GM10248 (cell line): ENCODE measurements at places on chromosomes 1 and 21.

- no peak for DNase-seq
Observed at GRCh38 chr1:211485480-211485857, 6.5 kb downstream of the RD3 start.

DNA sequence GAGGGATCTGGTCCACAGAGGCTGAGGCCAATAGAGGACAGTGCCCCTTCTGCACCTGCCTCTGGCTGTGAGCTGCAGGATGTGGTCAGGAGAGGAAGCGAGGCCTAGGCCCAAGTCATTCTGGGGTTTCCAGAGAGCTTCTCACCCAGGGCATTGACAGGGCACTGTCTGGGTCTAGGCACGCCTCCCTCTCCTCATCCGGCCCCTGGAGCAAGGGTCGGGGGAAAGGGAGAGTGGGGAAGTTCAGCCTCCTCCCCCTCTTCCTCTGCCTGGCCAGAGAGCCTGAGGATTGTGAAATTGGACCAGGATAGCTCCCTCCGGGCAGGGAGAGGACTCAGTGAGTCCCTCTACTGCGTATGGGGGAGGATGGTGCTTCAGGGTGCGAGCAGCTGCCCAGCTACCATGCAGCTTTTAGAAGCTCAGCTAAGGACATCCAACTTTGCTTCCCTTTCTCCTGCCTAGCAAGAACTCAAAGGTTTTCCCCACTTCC, 6.3 kb upstream of the INAVA start:
- peak; percentile 82 for DNase-seq

- peak; percentile 62 for DNase-seq
Observed at GRCh38 chr1:101178688-101179491, 57.9 kb upstream of the S1PR1 start.

DNA sequence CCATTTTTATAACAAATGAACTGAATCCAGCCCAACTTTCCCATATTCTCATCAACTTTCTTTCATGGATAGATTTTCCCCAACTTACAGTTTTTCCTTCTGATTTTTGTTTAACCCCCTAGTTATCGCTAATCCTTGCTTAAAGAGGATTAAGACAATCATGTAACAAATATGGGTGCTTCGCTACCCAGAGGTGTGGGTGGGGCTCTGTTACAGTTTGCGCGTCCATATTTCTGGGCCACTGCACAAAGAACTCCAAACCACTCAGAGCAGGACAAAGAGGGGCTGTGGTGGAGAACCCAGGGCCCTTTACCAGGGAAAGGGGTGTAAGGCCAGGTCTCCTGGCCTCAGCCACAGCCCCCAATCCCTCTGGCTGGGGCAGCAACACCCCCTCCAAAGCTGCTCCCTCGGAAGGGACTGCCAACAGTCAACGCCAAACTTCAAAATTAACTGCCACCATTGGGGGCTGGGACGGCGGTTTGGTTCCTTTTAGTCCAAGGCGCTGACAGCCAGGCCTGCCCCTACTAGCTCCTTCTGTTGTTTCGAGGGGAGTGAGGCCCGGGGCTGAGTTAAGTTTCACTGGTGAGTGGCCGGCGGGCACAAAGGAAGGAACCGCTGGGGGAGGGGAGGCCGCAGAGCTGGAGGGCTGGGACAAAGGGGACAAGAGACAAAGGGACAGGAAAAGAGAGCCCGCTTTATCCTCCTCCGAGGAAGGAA, 27.9 kb downstream of the SSBP3 start:
- DNase-seq: no peak

DNA sequence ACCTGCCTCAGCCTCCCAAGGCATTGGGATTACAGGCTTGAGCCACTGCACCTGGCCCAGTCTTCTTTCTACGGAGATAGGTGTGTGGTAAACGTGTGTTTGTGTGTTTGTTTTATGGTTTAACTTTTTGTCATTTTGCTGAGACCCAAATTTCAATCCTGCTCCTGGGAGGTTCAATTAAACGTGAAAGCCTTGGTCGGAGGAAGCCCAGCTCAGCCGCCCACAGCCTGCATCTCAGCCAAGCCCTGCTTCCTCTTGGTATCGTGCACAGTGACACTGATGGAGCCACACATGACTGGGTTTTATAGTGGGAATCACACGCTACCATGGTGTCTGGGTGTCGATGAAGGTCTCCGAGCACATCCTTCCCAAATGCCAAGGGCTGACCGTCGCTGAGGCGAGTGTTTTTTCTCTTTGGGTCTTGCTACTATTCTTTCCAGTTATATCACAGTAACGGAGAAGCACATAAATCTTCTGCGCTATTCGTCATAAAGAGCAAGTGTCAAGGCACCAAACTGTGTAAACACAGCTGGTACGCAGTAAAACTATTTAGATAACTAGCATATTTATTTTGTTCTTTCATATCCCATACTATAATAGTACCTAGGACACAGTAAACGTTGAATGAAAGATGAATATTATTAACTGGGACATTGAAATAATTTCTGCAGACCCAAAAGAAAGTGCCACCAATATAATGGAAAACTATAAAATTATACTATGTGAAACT, 39.3 kb downstream of the HLCS start:
- no peak for DNase-seq

DNA sequence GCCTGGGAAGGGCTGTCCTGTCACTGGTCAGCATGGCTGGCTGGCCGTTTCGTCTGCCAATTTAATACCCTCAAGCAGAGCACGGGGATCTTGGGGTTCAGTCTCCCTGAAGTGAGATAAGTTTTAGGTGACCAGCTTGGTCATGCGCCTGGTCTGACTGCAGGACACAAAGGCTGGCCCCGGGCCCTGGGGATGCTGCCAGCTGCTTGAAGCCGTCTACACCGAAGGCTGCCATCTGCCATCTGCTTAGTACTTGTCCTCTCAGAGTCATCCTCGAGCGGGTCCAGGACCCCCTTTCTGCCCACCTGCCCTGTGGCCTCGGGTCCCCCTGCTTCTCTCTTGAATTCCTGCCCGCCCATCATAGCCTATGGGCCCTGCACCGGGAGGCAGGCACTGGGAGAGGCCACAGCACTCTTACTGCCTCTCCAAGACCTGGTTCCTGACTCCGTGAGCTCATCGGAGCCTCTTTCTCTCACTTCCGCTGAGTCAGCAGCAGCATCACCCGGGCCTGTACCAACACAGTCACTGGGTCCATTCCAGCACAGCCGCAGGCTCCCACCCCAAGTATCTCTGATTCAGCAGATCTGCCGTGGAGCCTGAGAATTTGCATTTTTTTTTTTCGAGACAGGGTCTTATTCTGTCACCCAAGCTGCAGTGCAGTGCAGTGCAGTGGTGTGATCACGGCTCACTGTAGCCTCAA, 7.0 kb downstream of the FBLIM1 start:
- no peak for DNase-seq
